ENCODE measurements at places on chromosomes 1 and 21.
A peak's percentile ranks its signal among the peaks of the same experiment; 100 is the strongest.

DNA sequence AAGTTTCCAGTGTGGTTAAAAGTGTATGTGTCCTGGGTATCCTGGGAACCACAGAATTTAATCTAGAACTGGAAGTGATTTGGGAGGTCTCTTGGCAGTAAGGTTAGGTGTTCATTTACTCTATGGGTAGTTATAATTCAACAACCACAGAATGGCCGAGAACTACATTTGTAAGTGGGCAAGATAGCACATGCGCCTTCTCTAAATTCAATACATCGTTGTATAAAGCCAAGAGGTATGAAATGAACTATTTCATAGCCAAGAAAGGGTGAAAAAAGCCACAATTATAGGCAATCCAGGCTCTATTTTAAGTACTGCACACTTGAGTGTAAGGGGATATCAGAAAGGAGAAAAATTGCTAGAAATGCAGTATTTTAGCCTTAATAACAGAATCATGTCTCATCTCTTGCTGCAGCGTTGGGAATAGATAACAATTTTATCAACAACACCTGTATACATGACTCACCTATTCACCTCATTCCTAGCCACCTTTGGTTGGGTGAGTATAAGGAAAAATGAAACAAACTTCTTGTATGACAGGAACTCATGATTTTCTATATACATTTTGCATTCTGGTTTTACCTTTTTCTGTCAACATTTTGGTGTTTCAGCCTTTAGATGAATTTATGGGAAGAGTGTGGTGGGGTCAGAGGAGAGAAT, 4.5 kb downstream of the SDCCAG8 start:
- no peak for DNase-seq

- DNase-seq, result no peak
These were observed 30.0 kb downstream of the MIS18A start for GRCh38 chr21:32248571-32249461.

- DNase-seq, result no peak
These were observed 3.2 kb downstream of the DPT start for GRCh38 chr1:168725831-168726230.

DNA sequence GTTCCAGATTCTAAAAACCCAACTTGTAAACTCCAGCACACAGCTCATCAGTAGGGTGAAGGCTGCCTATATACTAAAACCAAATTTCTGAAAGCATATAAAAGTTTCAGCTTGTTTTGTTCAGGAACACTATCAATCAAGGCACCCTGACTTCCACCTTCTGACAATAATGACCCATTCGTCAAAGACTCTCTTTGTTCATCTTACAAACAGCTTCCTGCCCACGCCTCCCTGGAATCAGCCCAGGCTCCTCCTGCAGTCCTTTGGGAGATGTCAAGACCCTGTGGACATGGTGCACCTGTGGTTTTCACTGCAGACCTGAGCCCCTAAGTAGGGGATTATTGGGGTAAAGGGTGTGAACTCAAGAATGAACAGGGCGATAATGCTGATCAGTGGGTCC, 178.9 kb upstream of the CAMK1G start:
- DNase-seq, result peak; percentile 28

GRCh38 chr21:42239973-42240372, 21.0 kb downstream of the ABCG1 start:
- DNase-seq, result no peak

DNA sequence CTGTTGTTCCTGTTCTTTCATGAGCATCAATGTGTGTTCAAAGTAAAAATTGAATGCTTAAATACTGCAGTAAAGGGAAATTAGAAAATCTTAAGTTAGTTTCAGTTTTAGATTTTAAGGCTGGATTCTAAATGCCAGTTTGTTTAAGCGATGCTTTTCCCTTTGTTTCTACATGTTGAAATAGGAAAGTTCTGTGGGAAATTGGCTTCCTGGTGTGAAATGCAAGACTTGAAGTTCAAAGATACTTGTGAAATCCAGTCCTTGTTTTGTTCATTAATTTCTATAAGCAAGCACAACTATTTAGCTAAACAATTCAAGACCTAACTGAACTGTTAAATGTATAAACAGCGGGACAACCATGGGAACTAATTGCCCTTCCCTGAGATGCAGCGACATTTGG, 149.1 kb downstream of the LYPLAL1 start:
- no peak for DNase-seq

- DNase-seq, result peak; percentile 68
These were observed 121.1 kb upstream of the ADAR start for GRCh38 chr1:154729031-154729442.

DNA sequence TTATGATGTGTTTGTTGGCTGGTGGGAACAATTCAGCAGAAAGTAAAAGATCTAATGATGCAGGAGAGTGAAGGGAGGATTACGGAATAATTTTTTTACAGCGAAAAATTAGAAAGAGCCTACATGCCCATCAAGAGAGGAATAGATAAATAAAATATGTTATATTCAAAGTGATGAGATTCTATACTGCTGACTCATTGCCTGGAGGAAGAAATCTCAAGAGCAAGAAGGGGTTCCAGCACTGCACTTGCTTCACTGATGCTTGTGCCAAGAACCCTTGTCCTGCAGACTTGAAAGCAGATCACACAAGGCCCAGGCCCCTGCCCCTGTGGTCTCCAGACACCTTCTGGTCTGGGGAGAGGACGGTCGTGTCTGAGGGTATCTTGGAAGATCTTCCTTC, 295.1 kb upstream of the POU3F1 start:
- no peak for DNase-seq

DNA sequence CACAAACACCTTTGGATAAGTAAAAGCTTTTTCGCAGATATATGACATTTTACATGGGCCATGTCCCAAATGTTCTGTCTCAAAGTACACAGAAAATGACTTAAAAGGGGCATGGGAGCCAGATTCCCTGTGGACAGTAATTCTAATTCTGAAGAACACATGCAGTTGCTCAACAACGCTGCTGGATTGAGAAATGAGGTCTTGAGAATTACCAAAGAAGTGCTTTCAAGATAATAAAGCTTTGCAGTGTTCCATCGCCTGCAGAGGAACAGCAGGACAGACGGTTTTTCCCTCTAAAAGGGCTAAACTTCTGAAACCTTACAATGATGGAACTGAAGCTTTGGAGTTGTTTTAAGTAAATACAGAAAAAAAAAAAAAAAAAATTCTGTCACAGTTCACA, 55.3 kb upstream of the HSPA13 start:
- DNase-seq, result no peak

GRCh38 chr1:197207081-197207480, 60.6 kb upstream of the ASPM start:
- DNase-seq, result no peak

GRCh38 chr1:239386453-239387303, at the start of gene CHRM3:
Gene CHRM3, plus strand, starts transcription at chr1:239386568. Its CDS starts 520,884 bp downstream, at chr1:239907452.
- peak; percentile 56 for DNase-seq

DNA sequence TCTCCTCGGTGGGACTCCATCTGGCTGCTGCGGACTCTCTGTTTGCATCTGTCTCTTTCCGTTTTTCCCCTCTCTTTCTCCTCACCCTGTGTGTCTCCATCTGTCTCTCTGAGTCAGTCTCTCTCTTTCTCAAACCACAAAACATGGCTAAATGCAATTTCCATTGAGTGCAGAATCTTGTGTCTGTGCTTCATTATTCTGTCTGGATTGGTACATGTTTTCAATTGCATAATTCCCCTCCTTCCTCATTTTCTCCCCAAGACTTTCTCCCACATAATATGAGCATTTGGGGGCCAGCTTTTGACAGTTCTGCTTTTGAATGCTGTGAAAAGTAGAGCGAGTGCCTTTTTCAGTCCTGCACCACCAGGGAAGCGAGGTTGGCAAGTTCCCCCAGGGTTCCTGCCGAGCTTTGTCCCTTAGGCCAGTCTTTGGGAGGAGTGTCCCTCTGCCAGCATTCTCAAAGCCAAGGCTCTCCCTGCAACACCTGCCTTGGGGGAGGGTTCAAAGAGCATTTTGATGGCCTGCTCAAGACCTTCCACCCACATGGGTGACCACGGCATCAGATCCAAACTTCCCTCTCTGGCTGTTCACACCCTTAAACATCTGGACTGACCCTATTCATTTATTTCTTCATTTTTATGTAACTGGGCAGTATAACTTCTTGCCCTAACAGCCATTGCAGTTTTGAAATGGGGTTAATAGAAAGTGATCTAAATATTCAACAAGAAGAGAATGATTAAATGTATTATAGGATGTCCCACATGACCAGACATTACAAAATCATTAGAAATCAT, 32.8 kb upstream of the SCMH1 start:
- no peak for DNase-seq

- DNase-seq, result no peak
These were observed 15.6 kb downstream of the SZT2 start for GRCh38 chr1:43405219-43405875.

GRCh38 chr1:101376121-101377083, 139.6 kb downstream of the S1PR1 start:
- DNase-seq, result no peak

DNA sequence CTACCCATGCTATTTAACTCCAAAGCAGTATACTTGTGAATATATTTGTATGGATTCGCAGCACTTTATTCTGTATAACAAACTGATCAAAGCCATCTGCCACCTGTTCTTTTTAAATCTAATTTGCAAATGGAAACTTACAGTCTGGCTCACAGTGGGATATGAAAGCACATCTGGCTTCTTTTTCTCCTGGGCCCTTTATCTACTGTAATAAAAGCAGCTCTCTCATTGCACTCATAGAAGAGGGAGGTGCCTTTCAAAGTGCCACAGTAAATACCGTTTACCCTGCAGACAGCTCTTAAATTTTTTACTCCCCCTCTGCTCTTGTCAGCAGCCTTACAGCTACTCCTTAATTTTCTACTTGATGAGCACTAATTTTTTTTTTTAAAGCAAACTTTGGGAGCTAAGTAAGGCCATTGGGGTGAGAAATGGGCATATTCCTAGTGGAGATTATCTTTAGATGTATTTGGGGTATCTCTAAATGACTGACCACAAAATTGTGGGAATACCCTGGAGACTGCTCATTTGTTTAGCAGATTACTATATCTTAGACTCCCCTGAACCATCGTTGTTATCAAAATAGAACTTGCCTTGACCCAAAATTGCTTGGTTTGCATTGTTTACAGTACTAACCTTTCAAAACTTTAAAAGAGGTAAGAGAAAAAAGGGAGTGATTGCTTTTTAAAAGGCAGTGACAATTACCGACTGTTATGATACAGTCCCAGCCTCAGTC, 110.1 kb downstream of the VPS13D start:
- no peak for DNase-seq

- DNase-seq, result peak; percentile 72
These were observed 8.0 kb downstream of the FAAH start for GRCh38 chr1:46401964-46402626.

DNA sequence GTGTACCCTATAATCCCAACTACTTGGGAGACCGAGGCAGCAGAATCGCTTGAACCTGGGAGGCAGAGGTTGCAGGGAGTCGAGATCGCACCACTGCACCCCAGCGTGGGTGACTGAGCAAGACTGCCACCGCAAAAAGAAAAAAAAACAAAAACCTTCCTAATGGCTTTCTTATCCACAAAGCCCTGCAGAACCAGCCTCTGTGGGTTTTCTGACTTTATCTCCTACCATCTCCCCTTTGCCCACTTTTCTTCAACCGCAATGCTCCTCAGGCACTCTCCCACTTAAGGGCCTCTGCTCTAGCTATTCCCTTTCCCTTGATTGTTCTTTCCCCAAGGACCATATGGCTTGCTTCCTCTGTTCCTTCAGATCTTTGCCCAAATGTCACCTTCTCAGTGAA, 67.9 kb upstream of the PUM1 start:
- DNase-seq, result no peak

All from uterus (tissue), 4 donors.